Naive thymus-derived CD8-positive, alpha-beta T cell (primary cell): ENCODE measurements at places on chromosomes 12 and 14.

GRCh38 chr12:111868676-111869588, 26.9 kb downstream of the MAPKAPK5 start:
- DNase-seq: no peak

GRCh38 chr12:101567918-101568317, 26.9 kb upstream of the MYBPC1 start:
- no peak for DNase-seq

DNA sequence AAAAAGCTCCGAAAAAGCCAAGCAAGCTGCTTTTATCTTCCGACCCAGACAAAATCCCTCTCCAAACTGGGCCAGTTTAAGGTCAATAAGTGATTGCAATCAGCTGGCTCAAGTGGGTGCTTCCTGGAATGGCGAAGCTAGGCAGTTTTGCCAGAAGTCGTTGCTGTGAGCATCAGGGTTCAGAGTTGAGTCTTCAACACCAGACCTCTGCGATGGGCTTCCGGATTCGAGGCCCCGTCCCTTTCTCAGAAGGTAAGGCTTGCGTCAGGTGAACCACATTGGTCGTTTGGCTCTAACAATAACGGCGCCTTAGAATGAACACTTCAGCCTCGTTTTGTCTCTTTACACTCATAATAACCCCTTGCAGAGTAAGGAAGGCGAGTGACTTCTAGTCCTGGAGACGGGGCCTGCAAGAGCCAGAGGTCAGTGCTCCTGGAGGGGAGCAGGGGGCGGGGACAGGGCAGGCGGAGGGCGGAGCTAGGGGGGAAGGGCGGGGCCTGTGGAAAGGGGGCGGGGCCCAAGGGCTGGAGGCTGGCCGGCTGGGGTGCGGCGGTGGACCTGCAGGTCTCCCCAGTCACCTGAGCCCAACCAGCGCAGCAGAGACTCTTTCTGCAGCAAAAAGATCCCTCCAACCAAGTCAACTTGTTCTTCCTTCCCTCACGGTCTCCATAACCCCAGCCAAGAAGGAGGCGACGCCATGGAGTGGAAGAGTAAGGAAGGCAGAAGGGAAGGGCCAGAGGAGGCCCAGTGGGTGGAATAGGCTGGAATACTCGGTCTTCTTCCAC, 34.0 kb upstream of the NFYB start:
- DNase-seq: no peak

DNA sequence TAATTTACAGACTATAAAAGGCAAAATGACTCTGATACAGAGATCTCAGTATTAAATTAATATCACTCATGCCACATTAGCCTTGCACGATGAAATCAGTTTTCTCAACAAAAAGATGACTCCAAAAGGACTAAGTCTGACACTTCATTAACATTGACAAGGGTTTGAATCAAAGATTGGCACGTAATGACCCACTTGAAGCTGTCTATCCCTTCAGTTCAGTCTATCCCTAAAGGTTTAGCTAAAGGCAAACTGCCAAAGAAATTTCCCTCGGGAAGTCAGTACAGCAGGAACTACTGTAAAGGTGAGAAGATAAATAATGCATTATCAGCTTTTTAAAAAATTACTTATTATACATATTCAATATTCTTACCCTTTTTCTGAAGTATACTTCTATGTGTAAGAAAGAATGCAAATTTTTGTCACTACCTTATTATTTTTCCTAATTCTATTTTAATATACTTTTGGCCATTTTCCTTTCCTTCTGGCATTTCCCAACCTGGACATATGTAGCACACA, 127.1 kb downstream of the NELL2 start:
- DNase-seq: no peak
